ENCODE measurements at places on chromosomes 4 and X.

DNA sequence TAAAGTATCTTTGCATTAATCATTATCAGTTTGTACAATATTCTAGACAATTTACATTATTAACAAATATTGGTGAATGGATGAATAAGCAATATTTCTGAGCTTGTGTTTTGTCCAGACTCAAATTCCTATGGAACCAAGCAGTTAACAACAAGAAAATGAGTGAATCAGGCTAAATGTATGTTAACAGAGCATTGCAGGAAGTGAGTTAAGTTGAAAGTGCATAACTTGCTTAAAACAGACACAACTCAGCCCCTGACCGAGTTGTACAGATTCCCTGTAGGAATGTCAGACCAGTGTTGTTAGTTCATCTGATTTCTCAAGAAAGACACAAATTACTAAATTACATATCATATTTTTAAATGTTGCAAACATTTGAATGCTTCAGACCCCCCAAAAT, 23.7 kb upstream of the CSN1S1 start:
- no peak for DNase-seq

DNA sequence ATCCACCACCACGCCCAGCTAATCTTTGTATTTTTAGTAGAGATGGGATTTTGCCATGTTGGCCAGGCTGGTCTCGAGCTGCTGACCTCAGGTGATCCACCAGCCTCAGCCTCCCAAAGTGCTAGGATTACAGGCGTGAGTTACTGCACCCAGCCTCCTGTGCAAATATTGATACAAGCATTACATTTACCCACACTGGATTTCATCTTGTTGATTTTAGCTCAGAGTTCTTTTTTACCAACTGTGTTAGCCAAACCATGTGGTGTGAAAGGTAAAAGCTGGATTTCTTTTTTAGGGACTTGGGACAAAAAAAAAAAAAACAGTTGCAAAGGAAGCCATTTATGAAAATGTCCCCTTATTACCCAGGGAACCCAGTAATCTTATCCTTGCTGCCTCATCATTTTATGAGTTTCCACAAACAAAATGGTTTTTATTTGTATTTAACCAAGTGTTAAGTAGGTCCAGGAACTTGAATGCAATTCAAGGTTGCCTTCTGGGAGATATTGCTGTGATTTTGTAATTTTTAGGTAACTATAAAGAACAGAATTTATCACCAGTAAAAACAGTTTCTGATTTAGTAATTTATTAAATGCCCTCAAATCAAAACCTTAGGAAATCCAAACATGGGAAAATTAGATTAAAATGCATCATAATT, 202.5 kb downstream of the PALLD start:
- no peak for DNase-seq

DNA sequence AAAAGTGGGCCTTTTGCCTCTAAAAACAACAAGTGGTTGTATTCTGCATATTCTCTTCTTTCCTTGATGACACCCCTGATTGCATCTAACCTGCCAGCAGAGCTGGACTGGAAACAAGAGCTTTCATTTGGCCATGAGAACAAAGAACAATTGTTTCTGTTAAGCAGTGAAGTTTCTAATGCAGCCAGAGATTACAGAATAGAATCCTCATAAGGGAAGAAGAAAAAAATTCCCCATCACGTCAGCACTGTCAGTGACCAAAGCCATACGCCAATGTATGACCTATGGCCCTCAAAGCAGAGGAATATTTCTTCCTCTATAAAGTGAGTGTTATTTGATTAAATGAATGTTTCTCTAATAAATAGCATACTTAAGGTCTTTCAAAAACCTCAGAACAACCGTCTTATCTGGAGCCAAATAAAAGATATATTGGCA, 529.1 kb upstream of the INTU start:
- no peak for DNase-seq

DNA sequence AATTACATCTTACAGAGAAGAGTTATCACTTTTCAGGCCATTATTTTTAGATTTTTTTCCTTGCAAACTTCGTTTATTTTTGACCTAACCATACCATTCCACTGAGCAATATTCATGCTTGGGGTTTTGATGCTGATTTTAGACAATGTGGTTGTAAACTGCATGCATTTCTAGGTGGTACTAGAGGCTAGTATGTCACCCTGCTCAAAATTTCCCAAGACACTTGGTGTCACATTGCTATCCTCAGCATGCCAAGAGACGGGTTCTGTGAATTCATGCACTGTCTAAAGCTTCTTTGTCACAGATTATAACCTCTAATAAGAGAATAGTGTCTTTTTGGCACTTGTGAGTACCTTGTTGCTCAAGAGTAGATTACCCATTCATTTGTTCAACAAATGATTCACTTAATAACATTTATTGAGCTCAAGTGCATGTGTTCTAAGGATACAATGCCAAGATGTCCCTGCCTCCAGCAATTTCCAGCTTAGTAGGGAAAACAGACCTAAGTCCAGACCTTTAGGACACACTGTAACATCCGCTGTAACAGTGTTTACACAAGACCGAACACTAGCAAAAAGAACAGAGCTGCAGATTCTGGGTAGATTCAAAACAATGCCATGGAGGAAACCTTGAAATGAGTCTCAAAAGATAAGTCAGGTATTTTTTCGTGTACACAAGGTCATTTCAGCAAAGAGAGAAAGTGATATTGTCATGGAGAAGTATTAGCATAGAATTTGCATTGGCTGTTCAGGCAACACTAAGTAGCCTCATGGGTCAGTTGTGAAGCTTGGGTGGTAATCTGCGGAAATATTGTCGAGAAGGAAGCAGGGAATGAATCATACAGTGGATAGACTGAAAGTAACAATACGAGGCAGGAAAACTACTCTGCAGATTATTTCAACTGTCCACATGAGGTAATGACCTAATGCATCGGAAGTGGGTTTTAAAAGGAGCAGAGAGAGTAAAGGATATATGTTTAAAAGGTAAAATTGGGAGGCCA, 515.1 kb upstream of the ZFP42 start:
- DNase-seq = no peak

DNA sequence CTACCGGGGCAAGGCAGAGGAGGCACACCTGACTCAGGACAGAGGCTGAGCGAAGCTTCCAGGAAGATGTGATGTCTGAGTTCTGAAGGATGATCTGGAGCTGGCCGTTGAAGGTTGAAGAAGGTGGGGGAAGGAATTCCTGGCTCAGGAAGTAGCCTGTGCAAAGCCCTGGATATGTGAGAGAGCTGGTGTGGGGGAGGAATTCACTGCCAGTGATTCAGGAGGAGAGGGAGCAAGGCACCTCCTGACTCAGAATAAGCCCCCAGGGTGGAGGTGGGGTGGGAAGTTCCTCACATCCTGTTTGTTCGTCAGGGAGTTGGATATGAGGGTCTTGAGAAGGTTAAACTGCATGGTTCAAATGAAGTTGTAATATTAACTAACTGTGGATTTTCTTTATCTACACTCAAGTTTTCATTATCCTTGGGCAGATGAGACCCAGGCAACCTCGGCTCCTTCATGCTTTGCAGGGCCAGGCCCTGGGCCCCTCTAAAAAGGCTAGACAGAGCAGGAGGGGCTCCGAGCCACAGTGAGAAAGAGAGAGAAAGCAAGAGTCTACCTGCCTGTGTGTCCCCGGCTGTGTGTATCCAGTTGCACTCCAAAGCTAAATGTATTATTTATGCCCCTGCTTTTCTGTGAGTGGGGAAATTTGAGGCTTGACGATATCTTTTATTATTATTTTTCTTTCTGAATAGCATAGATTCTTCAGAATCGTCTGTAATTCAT, 7.1 kb downstream of the NHSL2 start:
- DNase-seq = no peak
